ENCODE measurements at places on chromosomes 6 and 20. TPM values are rescaled to one million over a fixed set of nuclear protein-coding genes. Genes with fewer than 3 reads are reported as not detected.

MATN4 gene
- total RNA-seq: 0.12 TPM

HSPA1L gene
- 1.2 TPM for total RNA-seq

SLC22A2 gene
- 0.23 TPM for total RNA-seq

SLC17A2 gene
- not detected for total RNA-seq

CCM2L gene
- 0.56 TPM for total RNA-seq

C20orf202 gene
- not detected for total RNA-seq

ME1 gene
- total RNA-seq: 39.6 TPM

BPIFB2 gene
- total RNA-seq: not detected

MUCL3 gene
- total RNA-seq: not detected

PTGIS gene
- total RNA-seq: not detected

ABT1 gene
- 13.8 TPM for total RNA-seq

FAM184A gene
- total RNA-seq: 0.07 TPM

RBBP8NL gene
- total RNA-seq: 0.13 TPM

CYP39A1 gene
- not detected for total RNA-seq

C20orf144 gene
- 0.13 TPM for total RNA-seq

CAPN11 gene
- not detected for total RNA-seq

MMP24 gene
- 20.6 TPM for total RNA-seq

SLC18B1 gene
- total RNA-seq: 5.3 TPM

DSTN gene
- 698 TPM for total RNA-seq

MTFR2 gene
- total RNA-seq: 13.6 TPM

GOPC gene
- 7.7 TPM for total RNA-seq

PREX1 gene
- total RNA-seq: 12.1 TPM

BFSP1 gene
- 6.0 TPM for total RNA-seq

ZNF341 gene
- 2.7 TPM for total RNA-seq

PLAGL1 gene
- 7.6 TPM for total RNA-seq

LCA5 gene
- 0.26 TPM for total RNA-seq

Measured in A549 treated with RU486 at 1 μM for 4 hours (cell line).